ENCODE measurements at places on chromosomes 6 and 20.

DNA sequence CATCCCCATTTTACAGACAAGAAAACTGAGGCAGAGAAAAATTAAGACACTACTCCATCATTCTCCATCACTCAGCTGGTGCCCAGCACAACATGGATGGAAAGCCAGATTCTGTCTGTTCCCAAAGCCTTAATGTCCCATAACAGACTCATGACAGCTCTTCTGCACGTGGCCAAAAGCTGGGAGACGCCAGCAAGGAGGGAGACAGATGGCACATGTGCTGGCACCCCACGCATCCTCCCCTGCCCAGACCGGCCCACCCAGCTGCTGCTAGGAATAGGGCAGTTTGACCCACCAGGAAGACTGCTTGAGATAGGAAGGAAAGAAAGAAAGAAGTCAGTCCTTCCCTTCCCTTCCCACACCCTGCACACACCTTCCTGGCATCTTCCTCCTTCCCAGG is 96.3 kb downstream of the PREX1 start:
- DNase-seq = no peak

GRCh38 chr20:20363434-20363798 is 4.5 kb upstream of the INSM1 start:
- no peak for DNase-seq

DNA sequence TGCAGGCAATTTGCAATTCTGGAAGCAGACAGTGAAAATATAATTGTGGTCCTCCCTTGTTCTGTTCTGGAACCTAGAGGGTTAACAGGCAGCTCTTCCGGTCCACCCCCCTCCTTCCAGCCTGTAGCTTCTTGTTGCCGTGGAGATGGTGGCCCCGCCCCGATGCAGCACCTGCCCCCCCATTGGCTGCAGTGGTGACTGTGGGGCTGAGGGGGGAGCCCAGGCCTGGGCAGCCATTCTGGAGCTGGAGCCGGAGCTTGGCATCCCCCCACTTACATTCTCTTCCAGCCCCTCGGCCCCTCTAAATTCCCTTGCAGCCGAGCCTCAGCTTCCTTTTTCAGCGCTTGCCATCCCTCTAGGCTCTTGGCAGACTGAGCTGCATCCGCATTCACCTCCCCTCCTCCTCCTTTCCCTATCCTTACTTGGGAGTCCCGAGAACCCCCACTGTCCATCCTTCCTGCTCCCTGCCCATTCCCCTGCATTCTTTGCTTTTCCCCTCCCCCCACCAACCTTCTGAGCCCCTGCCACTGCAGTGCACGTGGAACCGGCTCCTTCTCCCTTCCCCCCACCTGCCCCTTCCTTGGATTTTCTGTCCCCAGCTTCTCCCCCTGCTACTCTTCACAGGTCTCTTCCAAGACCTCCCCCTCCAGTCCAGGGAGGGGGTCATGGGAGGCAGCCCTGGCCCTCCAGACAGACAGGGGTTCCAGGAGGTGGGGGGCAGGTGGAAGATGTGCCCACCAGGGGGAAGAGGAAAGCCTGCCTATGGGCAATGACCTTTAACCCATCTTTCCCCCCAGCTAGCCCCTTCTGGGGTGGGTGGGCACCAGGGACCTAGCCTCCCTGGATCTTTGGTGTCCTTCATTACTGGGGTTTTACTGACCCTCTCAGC is 11.4 kb downstream of the SYNGAP1 start:
- DNase-seq = no peak

DNA sequence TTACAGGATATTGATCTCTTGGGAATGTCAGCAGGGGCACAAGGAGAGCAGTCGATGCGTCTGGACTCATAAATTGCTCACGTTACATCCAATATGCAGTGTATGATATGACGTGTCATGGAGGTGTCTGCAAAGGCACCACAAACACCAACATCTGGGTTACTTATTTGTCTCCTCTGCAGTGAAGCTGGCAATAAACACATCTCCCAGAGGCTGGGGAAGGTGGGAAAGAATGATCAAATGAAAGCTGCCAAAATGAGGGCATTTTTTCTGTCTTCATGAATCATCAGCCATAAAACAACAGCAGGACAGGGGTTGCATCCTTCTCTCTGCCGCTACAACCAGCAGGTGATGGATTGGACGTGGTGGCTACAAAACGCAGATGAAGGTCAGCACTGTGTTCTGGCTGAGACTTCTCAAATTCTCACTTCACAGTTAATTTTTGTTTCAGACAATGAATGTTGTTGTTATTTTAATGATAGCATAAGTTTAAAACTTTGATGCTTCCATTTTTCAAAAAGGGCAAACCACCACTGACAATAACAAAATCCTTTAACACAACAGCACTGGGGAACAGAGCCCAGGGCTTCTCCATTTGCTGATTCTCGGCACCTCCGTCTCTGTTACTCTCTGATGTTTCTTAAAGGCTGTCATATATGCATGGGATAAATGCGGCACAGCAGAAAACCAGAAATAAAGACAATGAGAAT is 47.5 kb downstream of the ERMARD start:
- no peak for DNase-seq

DNA sequence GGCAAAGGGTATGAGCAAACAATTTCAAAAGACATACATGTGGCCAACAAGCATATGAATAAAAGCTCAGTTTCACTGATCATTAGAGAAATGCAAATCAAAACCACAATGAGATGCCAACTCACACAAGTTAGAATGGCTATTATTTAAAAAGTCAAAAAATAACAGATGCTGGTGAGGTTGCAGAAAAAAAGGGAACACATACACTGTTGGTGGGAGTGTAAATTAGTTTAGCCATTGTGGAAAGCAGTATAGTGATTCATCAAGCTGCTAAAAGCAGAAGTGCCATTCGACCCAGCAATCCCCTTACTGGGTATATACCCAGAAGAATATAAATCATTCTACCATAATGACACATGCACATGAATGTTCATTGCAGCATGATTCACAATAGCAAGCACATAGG is 6.7 kb upstream of the KHDC1L start:
- DNase-seq = no peak

- no peak for DNase-seq
These were observed 255.4 kb upstream of the IRAK1BP1 start for GRCh38 chr6:78611886-78612480.

DNA sequence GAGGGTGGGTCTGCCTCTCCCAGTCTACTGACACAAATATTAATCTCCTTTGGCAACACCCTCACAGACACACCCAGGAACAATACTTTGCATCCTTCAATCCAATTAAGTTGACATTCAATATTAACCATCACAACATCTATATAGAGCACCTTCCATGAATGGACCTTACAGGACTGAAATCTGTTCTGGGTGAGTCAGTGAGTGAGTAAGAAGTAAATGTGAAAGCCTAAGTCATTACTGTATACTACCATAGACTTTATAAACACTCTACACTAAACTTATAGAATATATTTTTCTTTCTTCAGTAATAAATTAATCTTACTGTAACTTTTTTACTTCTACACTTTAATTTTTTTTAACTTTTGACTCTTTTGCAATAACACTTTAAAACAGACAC is 993.8 kb upstream of the MAP3K7 start:
- no peak for DNase-seq

DNA sequence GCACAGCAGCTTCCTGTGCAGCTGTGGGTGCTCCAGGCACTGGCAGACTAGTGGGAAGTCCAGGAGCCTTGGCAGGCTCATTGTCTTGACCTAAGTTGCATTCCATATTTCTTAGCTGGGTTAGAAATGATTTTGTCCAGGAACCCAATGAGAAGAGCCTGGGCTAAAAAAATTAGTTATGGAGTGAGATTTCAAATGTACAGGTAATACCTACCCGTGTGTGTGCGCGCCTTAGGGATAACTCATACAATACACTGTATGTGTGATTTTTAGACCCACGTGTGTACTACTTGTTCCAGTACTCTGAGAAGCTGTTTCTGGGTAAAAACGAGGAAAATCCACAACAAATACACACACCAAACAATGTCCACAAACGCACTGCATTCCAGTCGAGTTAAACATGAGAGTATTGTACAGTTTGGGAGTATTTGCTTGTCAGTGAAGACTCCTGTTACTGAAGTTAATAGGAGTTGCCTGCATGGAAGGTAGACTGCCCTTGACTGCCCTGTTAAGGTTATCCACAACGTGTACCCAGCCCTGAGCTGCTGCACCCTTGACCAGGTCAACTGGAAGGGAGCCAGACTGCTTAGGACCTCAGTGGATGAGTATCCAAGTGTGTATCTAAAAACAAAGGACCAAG is 1.4 kb downstream of the PAQR8 start:
- no peak for DNase-seq

GRCh38 chr6:67629258-67629657 is 1005.8 kb upstream of the ADGRB3 start:
- no peak for DNase-seq

DNA sequence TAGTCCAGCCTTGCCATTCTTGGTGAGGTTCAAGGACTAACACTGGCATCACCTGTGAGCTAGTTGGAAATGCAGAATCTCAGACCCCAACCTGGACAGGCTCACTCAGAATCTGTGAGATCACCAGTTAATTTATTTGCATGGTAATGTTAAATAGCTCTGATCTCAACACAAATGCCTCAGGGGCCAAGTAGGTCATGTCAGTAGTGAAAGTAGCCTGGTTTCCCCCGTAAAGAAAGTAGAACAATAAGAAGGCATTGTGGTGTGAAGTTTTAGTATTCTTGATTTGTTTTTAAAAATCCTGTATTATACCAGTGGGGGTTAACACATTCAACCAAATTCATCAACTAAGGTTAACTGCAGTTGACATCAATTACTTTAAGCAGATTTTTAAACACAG is 105.5 kb downstream of the PPP1R14C start:
- no peak for DNase-seq

DNA sequence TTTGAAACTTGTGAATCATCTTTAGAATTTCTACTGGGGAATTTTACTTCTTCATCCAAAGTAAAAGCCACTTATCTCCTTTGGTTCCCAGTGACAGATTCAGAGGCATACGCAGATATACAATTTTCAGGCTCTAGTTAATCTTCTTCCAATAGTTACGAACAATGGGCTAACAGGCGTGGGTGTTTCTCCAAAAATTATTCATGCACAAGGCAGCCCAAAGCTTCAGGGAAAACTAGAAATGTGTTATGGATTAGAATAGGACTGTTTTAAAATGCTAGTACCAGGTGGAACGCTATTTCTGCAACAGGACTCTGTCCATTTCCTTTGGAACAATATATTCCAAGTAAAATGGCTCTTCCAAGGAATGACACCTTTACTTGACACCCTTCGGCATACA is 102.2 kb downstream of the ZNF217 start:
- DNase-seq = no peak

- no peak for DNase-seq
These were observed 182.8 kb downstream of the ZDHHC14 start for GRCh38 chr6:157563611-157564284.

DNA sequence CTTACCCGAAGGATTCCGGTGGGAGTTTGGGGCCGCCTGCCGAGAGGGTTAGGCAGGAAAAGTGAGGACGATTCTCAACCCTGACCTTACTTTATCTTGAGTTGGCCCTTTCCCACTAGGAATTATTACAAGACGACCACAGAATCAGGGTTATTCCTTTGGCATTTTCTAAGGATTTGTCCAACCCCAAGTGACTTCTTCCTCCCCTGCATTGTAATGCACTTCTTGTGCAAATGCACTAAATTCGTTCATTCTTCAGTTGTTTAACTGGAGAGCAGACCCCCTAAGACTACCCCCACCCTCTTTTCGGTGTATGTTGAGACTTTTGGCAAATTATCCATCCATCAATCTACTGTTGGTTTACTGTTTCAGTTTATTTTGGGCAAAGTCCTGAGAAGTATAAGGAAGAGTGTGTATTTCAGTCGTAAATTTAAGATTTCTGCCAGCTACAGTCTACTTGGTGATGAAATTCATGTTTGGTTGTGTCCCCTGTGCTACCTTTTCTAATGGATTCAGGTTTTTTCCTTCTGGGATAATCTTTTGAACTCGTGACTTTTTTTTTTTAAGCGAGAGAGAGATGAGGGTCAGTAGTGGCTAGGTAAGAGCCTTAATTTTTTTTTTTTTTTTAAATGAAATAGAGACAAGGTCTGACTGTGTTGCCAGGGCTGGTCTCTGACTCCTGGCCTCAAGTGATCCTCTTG is 611 bp upstream of the TMEM217 start:
- DNase-seq = no peak

GRCh38 chr6:156845454-156846155 is 68.4 kb downstream of the ARID1B start:
- no peak for DNase-seq

DNA sequence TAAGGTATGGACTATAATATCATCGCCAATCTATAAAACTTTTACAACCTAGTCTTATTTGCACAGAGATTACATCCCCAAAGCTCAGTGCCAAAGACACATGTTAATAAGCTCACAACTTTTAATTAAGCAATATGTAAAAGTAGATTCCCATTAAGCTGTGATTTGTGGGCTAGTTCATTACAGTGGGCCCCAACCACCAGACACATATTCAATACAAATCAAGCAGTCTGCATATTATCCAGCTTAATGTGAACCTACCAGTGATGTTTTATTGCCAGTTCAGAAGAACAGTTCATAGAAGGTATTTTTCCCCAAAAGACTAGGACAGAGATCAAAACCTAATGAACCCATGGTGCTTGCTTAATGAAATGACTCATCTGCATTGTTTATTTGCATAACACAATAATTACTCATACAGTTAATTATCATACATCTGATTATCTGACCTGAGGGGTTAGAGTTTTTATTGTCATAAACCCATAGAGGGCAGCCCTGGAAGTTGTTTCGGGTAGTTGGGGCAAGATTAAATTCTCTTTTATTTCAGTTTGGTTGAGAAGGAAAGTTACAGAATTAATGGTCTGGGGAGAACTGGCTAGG is 831.0 kb downstream of the TFAP2A start:
- DNase-seq = no peak

DNA sequence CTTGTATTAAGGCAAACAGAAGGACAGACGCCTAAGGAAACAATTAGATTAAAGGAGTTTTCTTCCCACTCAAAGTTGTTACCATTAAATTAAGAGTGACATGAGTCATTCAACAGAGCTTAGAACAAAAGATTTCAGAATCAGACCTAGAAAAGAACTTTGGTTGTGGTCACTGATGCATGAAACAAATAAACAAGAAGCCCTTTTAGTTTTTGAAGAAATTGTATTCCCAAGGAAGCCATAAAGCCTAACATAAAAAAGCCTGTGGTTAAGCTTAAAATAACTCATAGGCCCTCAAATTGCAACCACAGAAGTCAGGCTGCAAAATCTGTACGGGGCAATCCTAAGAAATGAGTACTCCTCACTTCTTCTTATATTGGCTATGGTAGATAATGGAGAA is 17.9 kb upstream of the TRIM26 start:
- DNase-seq = no peak

- DNase-seq = peak; percentile 79
These were observed 108.2 kb upstream of the GMDS start for GRCh38 chr6:2353412-2354137.

GRCh38 chr6:132344811-132345210 is 56.5 kb downstream of the MOXD1 start:
- DNase-seq = no peak

DNA sequence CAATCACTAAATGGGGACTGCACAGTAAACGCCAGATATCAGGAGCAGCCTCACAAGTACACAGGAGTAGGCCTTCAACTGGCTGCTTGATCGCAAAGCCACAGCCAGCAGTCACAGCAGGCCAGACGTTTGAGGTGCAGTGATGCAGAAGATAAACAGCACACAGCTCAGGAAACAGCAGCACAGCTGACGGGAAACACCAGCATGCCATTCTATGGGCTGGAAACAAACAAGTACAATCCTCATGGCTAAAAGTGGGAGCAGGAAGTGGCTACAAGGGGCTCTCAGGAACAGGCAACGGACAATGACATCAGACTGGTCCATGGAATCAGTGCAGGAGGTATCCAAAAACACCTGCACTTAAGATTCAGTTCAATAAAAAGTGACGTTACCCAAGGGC is 111.0 kb downstream of the DTNBP1 start:
- no peak for DNase-seq

Data from sciatic nerve (tissue), 2 donors.